ENCODE measurements at places on chromosomes 6 and 20.

DNA sequence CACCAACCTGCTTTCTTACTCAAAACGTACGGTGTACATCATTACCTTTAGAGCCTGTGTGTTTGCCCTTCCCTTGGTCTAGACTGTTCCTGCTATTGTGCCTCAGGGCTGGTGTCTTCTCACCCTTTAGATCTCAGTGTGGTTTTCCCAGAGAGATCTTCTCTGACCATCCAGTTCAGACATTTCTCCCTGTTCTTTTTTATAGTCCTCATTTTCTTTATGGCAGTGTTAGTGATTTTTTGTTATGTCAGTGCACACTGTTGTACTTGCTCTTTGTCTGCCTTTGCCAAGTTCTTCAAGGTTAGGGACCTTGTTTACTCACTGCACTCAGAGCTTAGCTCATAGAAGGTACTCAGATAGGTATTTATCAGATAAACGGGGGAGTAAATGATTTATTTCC lies 82.8 kb downstream of the ATRN start:
- no peak for DNase-seq
- peaks cover 12% of the 10 kb centered on the region for H3K36me3 ChIP-seq

DNA sequence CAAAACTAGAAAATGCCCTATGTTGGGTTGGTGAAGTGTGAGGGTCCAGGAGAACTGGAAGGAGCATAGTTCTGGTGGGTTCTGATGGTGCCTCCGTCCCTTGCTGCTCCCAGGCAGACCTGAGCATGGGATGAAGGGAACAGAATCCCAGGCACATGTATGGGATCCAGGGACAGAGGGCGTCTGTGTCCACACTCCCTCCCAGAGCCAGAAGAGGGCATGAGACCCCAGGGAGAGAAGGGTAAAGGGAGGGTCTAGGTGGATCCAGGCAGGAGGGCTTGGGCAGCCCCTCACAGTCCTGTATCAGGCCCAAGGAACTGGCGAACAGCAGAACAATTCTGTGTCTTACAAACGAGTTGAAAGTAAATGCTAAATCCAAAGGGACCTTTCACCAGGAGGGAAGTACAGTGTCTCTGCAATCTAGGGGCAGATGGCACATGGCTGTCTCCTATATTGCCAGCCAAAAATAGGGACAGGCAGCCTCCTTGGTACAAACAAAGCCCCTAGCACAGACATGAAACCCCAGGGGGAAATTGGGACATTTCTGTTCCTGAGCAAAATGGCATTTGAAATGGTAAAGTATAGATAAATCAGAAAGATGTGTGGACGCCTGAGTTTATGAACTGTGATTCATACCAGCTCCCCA lies 2.5 kb upstream of the BPIFA1 start:
- no peak overlapping the region for H3K27ac ChIP-seq
- peak; percentile 60 for DNase-seq
- peaks cover 42% of the 10 kb centered on the region for H3K27me3 ChIP-seq

- no peak for DNase-seq
- H3K4me1 ChIP-seq = peaks cover 23% of the 10 kb centered on the region
- no peaks in the 10 kb centered on the region for H3K27me3 ChIP-seq
Measured at GRCh38 chr6:140464720-140465119, 1090.3 kb upstream of the CITED2 start.

GRCh38 chr6:37441651-37442050 lies 8.6 kb downstream of the CMTR1 start:
- H3K4me1 ChIP-seq = no peaks in the 10 kb centered on the region
- H3K4me3 ChIP-seq = no peak overlapping the region
- DNase-seq = no peak
- H3K27ac ChIP-seq = no peak overlapping the region
- peaks cover 54% of the 10 kb centered on the region for H3K36me3 ChIP-seq

DNA sequence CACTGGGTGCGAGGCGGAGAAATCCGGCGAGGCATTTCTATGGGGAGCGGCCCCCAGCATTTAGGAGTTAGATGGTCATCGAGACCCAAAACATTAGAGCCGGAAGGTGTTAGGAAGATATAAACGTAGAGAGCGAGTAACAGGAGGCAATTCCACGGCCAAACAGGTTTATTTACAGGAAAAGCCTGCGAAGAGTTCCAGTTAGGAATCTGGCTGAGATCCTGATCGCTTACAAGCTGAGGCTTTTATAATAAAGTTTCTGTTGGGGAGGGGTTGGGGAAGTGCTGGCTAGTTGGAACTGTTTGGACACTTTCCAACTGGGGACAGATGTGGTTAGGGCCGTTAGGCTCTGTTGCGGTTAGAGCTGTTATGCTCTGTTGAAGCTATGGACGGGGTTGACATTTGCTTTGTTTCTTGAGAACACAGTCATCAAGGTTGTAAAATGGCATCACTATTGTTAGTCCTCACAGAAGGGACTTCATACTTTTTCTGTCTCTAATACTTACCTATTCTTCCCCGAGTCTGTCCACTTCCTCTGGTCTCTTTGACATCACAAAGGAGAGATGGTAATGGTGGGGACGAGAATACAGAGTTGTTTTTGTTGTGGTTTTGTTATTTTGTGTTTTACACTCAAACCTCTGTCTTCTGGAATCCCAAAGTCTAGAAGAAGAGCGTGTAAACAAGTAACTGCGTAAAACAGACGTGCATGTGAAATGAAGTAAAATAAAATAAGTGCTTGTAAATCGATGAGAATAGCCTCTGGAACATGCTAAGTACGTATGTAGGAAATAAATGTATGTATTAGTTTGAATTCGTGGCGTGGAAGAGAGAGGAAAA lies 554 bp upstream of the ZSCAN31 start:
- peak overlapping the region; percentile 66 for H3K27ac ChIP-seq
- DNase-seq = no peak
- peaks cover 4% of the 10 kb centered on the region for H3K4me1 ChIP-seq
- H3K27me3 ChIP-seq = no peaks in the 10 kb centered on the region

GRCh38 chr6:158283304-158283980 lies 28.8 kb upstream of the TULP4 start:
- H3K27ac ChIP-seq = no peak overlapping the region
- no peak for DNase-seq
- H3K4me1 ChIP-seq = peaks cover 13% of the 10 kb centered on the region
- no peaks in the 10 kb centered on the region for H3K27me3 ChIP-seq

- H3K27ac ChIP-seq = no peak overlapping the region
- H3K4me1 ChIP-seq = peaks cover 8% of the 10 kb centered on the region
- H3K4me3 ChIP-seq = no peak overlapping the region
Measured at GRCh38 chr20:53725575-53725970, 131.9 kb upstream of the ZNF217 start.

- no peak overlapping the region for H3K27ac ChIP-seq
- no peak overlapping the region for H3K4me3 ChIP-seq
- DNase-seq = no peak
- peaks cover 16% of the 10 kb centered on the region for H3K4me1 ChIP-seq
- H3K36me3 ChIP-seq = no peaks in the 10 kb centered on the region
Measured at GRCh38 chr6:140440223-140440835, 1065.9 kb upstream of the CITED2 start.

GRCh38 chr20:57525328-57526086 lies 567 bp upstream of the CTCFL start:
- no peaks in the 10 kb centered on the region for H3K36me3 ChIP-seq
- peaks cover 20% of the 10 kb centered on the region for H3K27me3 ChIP-seq
- H3K27ac ChIP-seq = no peak overlapping the region

GRCh38 chr6:80547827-80548226 lies 441.4 kb downstream of the BCKDHB start:
- no peak overlapping the region for H3K4me3 ChIP-seq
- H3K27ac ChIP-seq = peak overlapping the region; percentile 61
- H3K36me3 ChIP-seq = no peaks in the 10 kb centered on the region
- DNase-seq = no peak
- H3K27me3 ChIP-seq = no peaks in the 10 kb centered on the region

- no peak for DNase-seq
- no peak overlapping the region for H3K4me3 ChIP-seq
- no peaks in the 10 kb centered on the region for H3K36me3 ChIP-seq
- H3K4me1 ChIP-seq = no peaks in the 10 kb centered on the region
Measured at GRCh38 chr20:50041246-50041873, 58.6 kb downstream of the SNAI1 start.

DNA sequence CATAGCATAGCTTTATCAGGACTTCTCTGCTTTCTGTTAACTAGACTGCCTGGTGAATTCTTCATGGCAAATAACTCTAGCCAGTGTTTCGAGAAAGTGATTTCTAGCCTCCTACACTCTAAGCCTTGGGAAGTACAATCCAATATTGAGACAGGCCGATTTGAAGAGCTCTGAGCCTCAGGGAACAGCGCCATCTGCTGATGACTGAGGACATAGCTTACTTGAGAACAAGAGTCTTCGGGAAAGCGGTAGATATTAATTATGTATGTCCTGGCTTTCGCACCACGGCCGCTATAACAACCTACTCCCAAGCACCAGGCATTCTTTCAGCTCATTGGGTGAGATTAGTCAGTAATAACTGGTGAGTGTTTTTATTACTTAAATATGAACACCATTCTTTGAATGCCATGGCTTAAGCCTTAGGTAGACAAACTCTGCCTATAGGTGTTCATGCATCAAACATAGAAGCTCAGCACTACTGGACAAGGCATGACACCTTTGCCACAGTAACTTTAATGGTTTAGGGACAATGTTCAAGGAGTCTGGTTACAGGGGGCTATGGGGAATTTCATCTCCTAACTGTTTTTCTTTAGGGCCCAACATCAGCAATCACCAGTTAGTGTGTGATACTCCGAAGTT lies 518.6 kb downstream of the BMP2 start:
- H3K36me3 ChIP-seq = no peaks in the 10 kb centered on the region
- H3K27me3 ChIP-seq = no peaks in the 10 kb centered on the region
- no peaks in the 10 kb centered on the region for H3K4me1 ChIP-seq
- H3K27ac ChIP-seq = no peak overlapping the region
- no peak overlapping the region for H3K4me3 ChIP-seq

DNA sequence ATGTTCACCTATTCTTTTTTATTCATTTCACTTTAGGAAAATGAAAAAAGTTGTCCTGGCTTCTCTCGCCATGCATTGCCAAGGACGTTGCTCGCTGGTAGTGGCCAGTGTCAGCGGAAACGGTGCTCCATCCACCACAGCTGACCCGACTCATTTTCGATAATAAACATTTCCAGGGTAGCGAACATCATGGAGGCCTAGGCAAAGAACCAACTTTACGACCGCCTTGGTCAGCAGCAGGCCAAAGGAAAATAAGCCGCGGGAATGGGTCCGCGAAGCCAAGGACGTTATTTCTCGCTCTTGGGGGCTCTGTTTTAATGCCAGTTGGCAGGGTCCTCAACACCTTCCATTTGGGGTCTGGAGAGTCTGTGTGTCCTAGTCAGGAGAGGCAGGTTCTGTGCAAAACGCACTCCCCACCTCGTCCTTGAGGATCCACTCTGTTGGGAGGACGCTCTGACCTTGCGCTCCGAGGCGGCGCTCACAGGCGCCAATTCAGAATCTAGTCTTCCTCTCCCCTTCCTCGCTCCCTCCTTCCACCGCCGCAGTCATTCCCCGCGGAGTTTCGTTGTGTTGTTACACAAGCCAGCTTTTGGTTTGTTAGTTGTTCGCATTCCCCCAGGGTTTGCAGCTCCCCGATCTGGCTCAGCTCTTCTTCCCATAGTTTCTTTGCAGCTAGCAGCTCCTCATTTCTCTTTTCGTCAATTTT lies 4.1 kb upstream of the PAX1 start:
- H3K27ac ChIP-seq = no peak overlapping the region
- no peak overlapping the region for H3K4me3 ChIP-seq
- DNase-seq = no peak
- H3K4me1 ChIP-seq = no peaks in the 10 kb centered on the region
- no peaks in the 10 kb centered on the region for H3K36me3 ChIP-seq
- peaks cover 82% of the 10 kb centered on the region for H3K27me3 ChIP-seq

GRCh38 chr20:60261333-60261732 lies 303.1 kb downstream of the CDH26 start:
- no peak for DNase-seq
- H3K4me3 ChIP-seq = no peak overlapping the region
- H3K36me3 ChIP-seq = no peaks in the 10 kb centered on the region
- no peak overlapping the region for H3K27ac ChIP-seq
- H3K4me1 ChIP-seq = no peaks in the 10 kb centered on the region

GRCh38 chr6:152952045-152952444 lies 30.8 kb downstream of the FBXO5 start:
- no peak overlapping the region for H3K4me3 ChIP-seq
- H3K36me3 ChIP-seq = no peaks in the 10 kb centered on the region
- DNase-seq = no peak
- H3K27me3 ChIP-seq = no peaks in the 10 kb centered on the region

DNA sequence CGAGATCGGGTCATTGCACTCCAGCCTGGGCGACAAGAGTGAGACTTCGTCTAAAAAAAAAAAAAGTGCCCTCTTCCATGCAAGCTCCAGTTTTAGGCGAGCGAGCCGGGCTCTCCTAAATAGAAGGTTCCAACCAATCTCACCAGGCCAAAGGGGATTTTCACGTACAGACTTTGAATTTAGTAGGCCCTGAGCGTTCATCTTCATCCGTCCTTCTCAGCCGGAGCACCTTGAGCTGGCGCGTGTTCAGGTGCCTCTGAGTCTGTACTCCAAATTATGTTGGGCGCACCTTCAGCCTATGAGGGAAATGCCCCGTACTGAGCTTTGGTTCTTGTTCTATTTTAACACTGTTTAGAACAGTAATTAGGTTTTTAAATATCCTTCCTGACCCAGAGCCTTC lies 817 bp upstream of the TAP2 start:
- H3K27ac ChIP-seq = peak overlapping the region; percentile 68
- H3K27me3 ChIP-seq = no peaks in the 10 kb centered on the region
- no peak for DNase-seq
- H3K4me3 ChIP-seq = no peak overlapping the region
- H3K4me1 ChIP-seq = no peaks in the 10 kb centered on the region

- no peak overlapping the region for H3K4me3 ChIP-seq
- peaks cover 14% of the 10 kb centered on the region for H3K27me3 ChIP-seq
- no peak overlapping the region for H3K27ac ChIP-seq
- H3K36me3 ChIP-seq = no peaks in the 10 kb centered on the region
- H3K4me1 ChIP-seq = no peaks in the 10 kb centered on the region
- DNase-seq = no peak
Measured at GRCh38 chr6:123333000-123333756, 303.6 kb downstream of the TRDN start.

DNA sequence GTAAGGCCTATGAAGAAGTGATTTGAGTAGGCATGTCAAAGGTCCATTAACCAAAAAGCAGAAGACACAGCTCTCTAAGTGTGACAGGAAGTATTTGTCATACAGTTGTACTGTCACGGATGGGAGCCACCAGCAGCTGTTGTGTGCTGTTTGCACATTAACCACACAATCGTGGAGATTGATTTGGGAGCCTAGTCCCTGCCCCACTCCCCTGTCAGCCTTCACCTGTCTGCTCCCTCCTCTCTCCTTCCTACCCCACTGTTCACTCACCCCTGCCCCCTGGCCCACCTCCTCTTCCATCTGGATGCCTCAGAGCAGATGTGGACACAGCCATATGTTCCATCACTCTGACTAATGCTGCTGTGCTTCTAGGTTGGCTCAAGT lies 124.7 kb upstream of the SPACA1 start:
- H3K27ac ChIP-seq = no peak overlapping the region
- H3K27me3 ChIP-seq = no peaks in the 10 kb centered on the region
- no peaks in the 10 kb centered on the region for H3K36me3 ChIP-seq
- no peak for DNase-seq
- H3K4me3 ChIP-seq = no peak overlapping the region
